Peyer's patch (tissue), 4 donors: ENCODE measurements at places on chromosomes 2 and 18.

DNA sequence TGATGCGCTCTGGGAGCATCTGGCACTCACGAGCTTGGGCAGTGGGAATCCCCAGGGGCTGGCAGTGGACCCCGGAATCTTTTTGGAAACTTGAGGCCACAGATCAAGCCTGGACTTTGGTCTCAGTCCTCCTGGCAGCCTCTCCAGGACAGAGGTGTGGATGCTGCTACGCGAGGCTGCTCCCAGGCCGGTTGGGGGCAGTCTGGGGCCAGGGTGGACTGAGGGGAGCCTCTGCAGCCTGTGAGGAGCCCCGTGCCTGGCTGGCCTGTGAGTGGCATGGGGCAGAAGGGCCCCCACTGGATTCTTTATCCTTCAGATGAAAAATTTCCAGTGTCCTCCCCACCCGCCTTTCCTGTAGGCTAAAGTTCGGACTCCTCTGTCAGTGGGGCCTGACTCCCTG is 12.7 kb upstream of the DES start:
- no peak for DNase-seq

GRCh38 chr2:95023222-95023597 is 2.3 kb upstream of the MAL start:
- DNase-seq = peak; percentile 51

- no peak for DNase-seq
These were observed 23.9 kb upstream of the STK17B start for GRCh38 chr2:196195302-196195701.

DNA sequence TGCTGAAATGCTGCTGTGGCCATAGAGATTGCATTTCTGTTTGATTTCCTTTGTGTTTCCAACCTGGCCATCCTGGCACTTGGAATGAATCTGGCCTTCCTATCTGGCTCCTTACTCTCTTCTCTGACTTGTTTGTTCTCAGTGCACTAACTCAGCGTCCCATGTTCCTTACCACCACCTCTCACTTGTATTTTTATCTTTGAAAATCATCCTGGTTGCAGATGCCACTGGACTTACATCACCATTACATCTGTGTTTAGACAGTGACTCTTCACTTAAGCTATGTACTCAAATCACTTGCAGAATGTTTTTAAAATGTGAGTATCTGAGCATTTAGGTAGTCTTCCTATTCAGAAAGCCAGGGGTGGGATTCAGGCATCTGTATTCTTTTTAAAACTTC is 239.5 kb downstream of the WDR7 start:
- no peak for DNase-seq

- peak; percentile 43 for DNase-seq
These were observed 101.4 kb downstream of the NFATC1 start for GRCh38 chr18:79496978-79497637.

GRCh38 chr2:174631009-174631981 is 33.7 kb upstream of the WIPF1 start:
- DNase-seq = no peak

DNA sequence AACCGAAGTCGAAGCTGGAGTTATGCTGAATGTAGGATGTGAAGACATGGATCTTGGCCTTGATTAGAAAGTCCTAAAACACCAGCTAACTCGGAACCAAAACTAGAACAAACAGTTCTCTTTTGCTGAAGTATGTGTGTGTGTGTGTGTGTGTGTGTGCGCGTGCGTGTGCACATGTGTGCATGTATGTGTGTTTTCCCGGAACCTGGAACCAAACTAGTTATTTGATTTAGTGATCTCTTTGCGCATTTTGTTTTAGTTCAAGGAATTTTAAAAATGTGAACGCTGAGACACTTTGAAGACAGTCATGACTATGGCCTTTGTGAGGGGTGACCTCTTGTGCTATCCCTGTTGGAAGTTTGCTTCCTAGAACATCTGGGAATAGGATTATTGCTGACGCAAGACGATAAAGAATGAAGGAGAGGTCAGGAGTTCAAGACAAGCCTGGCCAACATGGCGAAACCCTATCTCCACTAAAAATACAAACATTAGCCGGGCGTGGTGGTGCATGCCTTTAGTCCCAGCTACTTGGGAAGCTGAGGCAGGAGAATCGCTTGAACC is 23.8 kb downstream of the FHL2 start:
- DNase-seq = no peak

DNA sequence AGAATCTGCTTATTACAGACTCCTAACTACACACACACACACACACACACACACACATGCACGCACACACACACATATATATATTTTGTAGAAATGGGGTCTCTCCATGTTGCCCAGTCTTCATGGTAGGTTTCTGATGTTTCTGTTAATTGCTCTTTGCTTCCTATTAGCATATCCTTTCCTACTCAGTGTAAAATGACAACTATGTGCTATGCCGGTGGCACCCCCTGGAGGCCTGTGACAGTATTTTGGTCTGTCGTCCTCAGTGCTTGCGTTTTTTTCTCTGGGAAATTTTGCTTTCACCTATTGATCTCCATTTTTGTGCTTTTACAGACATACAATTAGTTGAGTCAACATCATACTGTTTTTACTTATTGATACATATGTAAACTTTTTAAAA is 322.1 kb downstream of the LRRTM1 start:
- DNase-seq = peak; percentile 54

GRCh38 chr2:241775223-241776177 is 1.1 kb upstream of the GAL3ST2 start:
- DNase-seq = no peak

- no peak for DNase-seq
These were observed 89.3 kb downstream of the TRIP12 start for GRCh38 chr2:229832510-229832898.

DNA sequence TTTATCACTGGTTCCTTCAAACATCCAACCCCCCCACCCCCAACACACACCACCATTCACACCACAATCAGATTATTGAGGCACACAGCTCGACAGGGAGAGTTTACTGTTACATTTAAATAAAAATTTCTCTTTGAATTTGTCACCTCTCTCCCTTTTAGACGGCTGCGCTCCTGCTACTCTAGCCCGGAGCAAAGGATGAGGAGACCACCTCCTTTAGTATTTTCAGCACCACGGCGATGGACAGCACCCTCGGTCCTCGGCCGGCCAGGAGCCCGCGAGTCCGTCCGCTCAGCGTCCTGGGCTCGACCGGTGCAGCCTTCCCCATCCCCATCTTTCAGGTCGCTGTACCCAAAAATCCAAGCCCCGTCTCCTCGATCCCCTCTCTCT is 892 bp downstream of the CELF4 start:
- DNase-seq = no peak

- DNase-seq = no peak
These were observed 333.4 kb downstream of the GBX2 start for GRCh38 chr2:235834781-235835180.

- DNase-seq = no peak
These were observed 297.0 kb upstream of the REV1 start for GRCh38 chr2:99786636-99787390.

DNA sequence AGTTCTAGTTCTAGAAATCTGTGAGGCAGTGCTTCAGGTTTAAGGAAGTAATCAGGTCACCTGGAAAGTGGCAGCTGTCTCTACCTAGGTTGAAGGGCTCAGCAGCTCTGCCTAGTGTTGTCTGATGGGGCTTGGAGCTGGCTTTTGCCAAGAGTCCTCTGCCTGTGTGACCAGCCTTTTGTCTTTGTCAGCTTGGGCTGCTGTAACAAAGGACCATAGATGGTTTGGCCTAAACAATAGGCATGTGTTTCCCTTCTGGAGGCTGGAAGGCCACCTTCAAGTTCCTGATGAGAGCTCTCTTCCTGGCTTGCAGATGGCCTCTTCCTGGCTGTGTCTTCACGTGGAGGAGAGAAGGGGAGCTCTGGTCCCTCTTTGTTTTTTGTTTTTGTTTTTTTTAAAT is 13.3 kb downstream of the UBE2F start:
- DNase-seq = peak; percentile 17

- DNase-seq = no peak
These were observed 10.4 kb upstream of the DOCK10 start for GRCh38 chr2:225052703-225053102.

DNA sequence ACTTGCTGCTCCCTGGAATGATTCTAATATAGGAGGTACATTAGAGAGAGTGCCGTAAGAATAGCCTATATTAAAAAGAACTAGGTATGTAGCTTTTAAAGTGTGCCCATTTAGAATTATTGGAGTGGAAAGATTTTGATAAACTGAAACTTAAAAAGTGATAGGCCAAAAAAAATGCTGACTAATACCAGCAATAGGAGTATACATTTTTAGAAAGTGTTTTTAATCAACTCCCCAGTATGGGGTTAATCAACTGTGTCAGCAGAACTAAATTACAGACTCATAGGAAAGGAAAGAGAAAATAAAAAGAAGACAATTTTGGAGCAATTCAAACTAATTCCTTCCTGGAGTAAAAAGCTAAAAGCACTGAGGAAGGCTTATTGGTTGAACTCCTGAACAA is 13.3 kb upstream of the MEIS1 start:
- DNase-seq = no peak

DNA sequence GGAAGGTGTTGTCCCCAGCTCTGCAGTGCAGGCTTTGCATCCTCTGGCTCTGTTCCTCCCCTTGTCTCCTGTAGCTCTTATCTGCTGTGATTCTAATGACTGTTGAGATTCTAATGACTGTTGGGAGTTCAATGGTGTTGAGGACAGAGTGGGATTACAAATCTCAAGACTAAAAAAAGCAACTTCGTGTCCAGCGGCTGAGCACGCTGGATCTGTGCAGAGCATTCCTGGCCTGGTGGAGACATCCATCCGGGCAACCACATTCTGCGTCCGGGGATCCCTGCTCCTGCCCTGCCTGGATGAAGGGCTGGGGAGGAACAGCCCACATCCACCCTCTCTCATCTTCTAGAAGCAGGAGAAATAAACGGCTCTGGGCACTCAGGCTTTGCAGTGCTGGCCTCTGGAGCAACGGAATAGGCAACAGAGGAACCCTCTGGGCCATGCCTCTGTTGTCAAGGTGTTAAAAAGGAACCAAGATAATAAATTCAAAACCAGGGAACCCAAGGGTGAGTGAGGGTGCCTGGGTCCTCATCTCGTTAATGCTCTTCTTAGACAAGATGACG is 106.7 kb upstream of the ASB18 start:
- no peak for DNase-seq

GRCh38 chr18:74326231-74326630 is 10.6 kb downstream of the C18orf63 start:
- no peak for DNase-seq

DNA sequence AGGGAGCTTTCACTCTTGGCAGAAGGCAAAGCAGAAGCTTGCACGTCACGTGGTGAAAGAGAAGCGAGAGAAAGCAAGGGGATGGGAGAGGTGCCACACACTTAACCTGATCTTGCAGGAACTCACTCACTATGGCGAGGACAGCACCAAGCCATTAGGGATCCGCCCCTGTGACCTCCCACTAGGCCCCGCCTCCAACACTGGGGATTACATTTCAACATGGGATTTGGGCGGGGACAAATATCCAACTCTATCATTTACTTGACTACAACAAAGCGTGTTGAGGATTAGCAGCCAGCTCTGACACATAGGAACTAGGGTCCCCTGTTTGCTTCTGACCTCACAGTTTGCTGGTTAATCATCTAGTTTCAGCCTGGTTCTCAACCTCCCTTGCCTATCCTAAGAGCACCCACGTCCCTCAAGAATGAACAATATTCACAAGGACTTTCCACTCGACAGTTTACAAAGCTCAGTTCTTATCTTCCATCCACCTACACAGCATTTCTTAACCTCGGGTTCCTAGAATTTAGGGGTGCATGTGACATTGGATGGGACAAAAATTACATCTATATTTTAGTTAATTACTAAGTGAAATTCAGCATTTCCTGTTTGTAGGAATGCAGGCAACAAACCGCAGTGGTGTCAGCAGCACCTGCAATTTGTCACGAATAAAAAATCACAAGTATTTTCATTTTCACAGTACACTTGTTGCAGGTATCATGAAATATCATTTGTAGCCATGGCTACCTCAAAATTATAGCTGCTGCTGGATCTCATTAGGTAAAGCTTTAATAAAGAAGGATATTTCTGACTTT is 36.0 kb downstream of the LBH start:
- peak; percentile 63 for DNase-seq

DNA sequence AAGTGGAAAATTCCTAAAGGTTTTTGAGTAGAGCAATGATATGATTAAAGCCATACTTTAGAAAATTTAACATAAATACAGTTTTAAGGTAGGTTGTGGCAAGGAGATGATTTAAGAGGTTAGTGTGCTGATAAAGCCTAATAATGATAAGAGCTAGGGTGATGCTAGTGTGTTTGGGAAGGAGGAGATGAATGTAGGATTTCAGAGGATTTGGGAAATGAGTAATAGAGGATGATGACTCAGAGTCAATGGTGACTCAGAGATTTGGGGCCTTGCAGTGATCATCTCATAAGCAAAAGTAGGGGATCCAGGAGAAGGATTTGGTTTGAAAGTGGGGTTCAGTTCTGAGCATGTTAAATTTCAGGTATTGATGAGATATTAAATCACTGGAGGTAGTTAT is 23.3 kb downstream of the STAMBP start:
- DNase-seq = no peak

DNA sequence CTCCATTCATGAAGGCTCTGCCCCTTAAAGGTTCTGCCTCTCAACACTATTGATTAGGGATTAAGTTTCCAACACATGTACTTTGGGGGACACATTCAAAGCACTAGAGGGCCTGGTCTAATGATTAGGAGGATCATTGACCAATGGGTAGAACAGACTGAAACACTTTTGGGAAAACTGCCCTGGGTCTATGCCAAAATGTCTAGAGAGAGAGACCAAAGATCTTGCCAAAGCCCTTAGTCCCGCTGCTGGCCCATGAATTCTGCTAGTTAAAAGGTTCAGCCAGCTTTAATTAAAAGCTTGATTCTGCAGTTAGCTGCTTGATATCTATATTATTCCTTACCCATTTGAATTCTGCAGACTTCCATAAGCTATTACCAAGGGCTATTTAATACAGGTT is 613.2 kb downstream of the SLC4A3 start:
- no peak for DNase-seq

DNA sequence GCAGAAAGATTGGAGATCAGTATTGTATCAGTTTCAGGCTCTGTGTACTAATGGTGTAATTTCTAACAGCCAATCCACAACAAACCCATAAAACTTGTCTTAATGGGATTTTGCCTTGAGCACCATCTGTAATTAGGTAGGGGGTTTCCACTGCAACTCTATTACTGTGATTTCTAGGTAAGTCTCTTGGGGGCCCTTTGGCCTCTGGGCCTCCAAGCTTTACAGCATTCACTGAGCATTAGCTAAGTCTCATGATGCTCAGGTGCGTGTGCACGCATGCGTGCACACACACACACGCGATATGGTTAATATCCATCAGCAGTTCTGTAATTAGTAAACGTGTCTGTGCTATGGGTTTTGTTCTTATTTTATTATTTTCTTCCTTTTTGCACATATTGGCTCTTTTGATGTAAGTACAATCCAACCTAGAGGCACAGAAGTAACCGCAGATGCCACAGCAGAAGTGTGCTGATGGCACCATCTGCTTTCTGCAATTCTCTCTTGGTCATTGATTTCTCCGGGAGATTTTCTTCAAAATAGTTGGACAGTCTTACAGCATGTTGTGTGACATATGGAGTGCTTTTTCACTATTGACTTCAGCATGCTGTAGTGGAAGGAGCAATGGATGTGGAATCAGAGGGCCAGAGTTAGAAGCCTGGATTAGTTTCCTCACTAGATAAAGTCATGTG is 592.0 kb downstream of the LRRTM4 start:
- DNase-seq = no peak

- no peak for DNase-seq
These were observed 20.1 kb upstream of the TCF7L1 start for GRCh38 chr2:85112906-85113625.

GRCh38 chr2:236309669-236310029 is 45.4 kb upstream of the ASB18 start:
- DNase-seq = no peak

GRCh38 chr18:44388329-44388728 is 292.4 kb upstream of the SETBP1 start:
- no peak for DNase-seq

- DNase-seq = peak; percentile 69
These were observed 24.9 kb downstream of the MTCL1 start for GRCh38 chr18:8730080-8730827.
